ENCODE measurements at places on chromosomes 7 and 10.

- DNase-seq = no peak
Measured at GRCh38 chr10:132001238-132001972, 19.7 kb upstream of the BNIP3 start.

DNA sequence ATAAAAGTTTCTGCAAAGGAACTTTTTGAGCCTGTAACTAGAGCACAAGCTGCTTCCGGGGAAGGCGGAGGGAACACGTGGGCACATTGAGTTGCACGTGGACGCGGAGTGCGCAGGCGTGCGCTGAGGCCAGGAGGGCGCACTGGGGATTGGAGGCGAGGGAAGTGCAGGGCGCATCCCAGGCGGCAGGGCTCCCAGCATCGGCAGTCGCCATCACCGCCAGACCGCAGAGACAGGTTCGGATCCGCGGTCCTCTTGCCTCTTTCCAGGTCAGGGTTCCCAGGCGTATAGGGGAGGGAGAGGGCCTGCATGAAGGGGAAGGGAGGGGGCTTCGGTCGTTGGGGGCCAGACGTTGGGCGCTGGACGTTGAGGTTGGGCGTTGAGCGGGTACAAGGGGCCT lies at the start of gene TDRD1:
Gene TDRD1, plus strand, starts transcription at position 206 of the 400 bp plus-strand sequence. CDS start 8,479 bp downstream, outside the sequence.
- DNase-seq = no peak

DNA sequence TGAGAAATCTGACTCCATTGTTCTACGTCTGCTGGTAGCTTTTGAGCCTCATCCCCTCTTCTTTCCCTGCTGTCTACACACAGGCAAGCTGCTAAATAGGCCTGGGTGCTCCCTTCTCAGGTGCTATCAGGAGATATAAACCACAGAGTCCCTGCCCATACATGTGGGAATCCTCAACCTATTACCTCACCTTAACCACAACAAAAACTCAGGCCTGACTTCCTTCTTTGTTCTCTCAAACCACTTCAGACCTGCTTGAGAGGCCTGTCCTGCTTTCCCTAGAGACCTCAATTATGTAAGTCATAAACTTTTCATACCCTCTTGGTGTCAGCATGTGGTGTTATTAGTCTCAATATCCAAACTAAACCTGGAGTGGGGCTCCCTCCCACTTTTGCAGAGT lies 75.0 kb upstream of the MAGI2 start:
- no peak for DNase-seq

- no peak for DNase-seq
Measured at GRCh38 chr10:12726971-12727831, 274.3 kb downstream of the CCDC3 start.

- DNase-seq = no peak
Measured at GRCh38 chr7:47031786-47032535, 550.0 kb downstream of the TNS3 start.
